RPMI8226 (cell line): ENCODE measurements at places on chromosomes 3 and 15.

DNA sequence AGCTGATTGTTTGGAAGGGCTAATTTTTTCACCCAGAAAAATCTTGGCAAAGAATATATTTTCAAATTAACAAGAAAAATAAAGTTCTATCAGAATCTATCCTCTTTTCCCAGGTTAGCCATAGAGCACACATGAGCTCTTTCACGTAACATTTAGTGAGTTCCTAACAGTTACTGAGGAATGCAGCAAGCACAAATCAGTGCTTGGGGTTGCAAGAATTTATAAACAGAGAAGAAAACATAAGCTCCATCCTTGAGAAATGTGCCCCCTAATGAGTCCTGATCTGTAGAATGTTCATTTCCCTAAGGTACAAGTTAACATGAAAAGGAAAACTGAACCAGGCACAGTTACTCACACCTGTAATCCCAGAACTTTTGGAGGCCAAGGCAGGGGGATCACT lies 13.9 kb downstream of the EOGT start:
- no peak for DNase-seq

GRCh38 chr15:81343371-81343770 lies 19.4 kb upstream of the STARD5 start:
- no peak for DNase-seq

DNA sequence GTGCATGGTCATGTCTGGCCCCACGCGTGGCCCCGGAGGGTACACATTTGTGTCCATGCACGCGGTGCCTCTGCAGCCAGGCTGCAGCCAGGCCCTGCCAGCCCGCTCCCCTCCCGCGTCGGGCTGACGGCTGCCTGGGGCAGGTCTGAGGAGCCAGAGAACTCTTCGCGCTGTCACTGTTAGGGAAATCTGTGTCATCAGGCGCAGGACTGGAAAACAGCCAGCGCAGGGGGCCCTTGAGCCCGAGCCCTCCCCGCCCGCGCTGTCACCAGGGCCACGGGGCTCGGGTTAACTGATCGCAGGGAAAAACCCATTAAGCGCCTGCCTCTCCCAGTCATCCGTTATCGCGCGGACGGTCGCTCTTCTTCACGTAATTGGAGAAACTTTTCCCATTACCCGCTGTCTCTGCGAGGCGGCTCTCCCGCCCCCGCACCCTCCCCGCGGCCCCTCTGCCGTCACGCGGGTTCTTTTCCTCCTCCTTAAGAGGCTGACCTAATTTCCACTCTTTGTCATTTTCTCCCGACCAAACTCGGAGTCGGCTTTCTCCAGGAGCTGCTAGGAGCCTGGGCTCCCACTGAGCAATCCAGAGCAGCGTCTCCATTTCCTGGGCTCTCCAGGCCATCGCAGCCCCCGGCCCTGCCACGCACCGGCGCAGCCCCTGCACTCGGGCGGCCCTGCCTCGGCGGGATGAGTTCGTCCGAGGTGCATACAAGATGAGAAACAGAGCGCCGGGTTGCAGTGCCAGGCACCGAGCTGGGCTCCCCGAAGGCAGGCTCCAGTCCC lies 57.5 kb upstream of the PRR23E start:
- no peak for DNase-seq

DNA sequence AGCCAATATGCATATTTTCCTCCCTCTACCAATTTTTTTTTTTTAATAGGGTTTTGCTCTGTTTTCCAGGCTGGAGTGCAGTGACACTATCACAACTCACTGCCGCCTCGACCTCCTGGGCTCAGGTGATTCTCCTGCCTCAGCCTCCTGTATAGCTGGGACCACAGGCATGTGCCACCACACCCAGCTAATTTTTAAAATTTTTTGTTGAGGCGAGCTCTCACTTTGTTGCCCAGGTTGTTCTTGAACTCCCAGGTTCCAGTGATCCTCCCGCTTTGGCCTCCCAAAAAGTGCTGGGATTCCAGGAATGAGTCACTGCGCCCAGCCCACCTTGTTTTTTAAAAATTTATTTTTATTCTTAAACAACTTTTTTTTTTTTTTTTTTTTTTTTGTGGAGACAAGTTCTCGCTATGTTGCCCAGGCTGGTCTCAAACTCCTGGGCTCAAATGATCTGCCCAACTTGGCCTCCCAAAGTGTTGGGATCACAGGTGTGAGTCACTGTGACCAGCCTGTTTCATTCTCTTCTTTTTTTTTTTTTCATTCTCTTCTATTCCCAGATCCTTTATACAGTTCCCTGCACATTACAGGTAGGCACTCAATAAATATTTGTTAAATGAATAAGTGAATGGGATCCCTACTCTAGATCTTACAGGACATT lies 40.5 kb upstream of the PIK3CB start:
- DNase-seq: no peak

GRCh38 chr3:40290396-40290795 lies 19.1 kb upstream of the EIF1B start:
- DNase-seq: peak; percentile 59

DNA sequence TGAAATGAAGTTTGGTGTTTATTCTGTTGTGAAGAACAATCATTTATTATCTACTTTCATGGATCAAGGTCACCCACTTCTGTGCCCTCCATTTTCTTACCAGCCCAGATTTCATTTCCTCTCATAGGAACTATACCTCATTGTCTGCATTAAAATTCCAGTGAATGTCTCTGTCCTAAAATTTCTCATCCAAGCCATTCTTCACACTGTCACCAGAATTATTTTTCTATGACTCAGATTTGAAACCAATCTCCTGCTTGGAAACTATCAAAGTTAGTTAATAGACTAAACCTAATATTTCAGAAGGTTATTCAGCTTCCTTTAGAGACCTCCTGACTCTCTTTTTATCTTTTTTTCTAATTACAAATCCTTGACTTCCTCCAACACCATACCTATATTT lies 364.1 kb upstream of the CBLB start:
- DNase-seq: no peak

DNA sequence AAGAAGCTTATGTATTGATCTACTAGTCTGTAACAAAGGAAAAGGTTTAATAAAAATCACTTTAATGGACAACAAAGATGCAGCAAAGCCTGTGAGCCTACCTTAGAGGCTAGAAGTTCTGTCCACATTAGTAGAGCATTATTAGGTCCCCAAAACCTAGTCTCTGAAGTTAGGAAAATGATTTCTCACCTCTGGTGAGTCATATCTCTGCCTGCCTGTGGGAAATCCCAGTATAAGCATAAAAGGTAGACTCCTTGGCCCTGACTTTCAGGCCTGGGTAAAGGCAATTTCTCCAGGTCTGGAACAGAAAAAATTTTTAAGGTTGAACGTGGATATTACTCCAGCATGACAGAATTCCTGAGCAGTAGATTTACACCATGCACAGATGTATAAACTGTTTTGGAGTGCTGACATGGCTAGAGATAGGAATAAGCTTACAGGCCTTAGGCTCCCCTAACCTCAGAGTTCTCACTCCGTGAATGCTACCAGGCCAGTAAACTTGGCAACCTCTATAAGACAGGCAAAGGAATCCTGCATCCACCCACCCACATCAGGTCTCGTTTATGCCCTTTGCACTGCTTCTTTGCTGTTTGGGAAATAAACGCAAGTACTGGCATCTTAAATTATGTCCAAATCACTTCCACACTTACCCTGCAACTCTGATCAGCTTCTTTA lies 104.1 kb downstream of the SERPINI1 start:
- no peak for DNase-seq

GRCh38 chr3:132997404-132998185 lies 40.6 kb upstream of the TMEM108 start:
- no peak for DNase-seq

GRCh38 chr3:112046599-112046998 lies 12.1 kb downstream of the TMPRSS7 start:
- DNase-seq: no peak

DNA sequence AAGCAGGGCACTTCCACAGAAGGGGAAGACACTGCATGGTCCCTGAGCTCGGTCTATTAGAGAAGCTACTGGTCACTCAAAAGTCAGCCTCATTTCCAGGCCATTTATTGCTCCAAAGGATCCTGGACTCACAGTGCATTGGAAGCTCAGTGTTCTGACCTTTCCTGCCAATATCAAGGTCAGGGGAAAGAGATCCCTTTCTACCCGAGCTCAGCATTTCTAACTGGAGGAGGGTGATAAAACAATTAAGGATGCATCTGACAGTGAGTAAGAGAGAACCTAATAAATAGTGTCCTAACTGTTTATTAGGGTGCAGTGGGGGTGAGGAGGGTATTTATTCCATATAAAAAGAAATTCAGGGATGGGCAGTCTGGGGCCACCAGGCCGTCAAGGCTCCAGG lies 26.8 kb upstream of the INSYN1 start:
- DNase-seq: no peak

- DNase-seq: no peak
These were observed 74.8 kb upstream of the KCNH8 start for GRCh38 chr3:19073341-19074105.

DNA sequence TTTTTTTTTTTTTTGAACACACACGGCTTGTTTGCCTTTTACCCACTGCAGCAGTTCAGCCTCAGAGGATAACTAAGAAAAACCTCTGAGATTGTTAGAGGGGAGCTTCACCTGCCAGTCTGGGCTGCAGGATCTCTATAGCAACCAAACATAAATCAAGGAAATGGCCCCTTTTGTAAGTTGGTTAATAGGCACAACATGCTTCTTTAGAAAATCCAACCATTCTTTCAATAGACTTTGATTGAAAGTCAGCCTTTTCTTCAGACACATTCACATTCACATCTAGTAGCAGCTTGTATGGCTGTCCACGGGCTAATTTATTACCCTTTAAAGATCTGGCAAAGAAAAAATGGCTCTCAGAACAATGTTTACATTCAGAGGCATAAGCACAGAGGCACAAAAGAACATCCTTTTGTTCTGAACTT lies 136.6 kb upstream of the RARB start:
- DNase-seq: no peak

- no peak for DNase-seq
These were observed 322.2 kb downstream of the SLC9A9 start for GRCh38 chr3:143526011-143526545.

GRCh38 chr3:178063461-178063860 lies 472.8 kb upstream of the KCNMB2 start:
- DNase-seq: no peak

DNA sequence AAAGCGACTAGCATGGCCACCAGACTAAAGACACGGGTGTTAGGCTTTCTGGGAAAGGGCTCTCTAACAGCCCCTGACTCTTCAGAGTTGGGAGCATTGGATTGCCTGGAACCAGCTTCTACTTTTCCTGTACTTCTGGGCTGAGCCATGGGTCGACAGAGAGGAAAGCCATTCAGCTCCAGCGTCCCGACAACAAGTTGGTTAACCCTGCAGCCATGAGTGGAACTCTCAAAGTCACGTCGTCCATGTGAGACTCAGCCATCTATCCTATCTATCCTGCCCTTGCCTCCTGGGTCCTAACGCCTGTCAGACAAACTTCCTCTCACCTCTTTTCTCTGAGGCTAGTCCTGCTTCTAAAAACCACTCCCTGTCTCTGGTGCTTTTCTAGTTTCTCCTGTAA lies 32.6 kb upstream of the TBC1D5 start:
- DNase-seq: no peak

GRCh38 chr15:83714939-83715628 lies 61.2 kb downstream of the ADAMTSL3 start:
- DNase-seq: no peak

- no peak for DNase-seq
These were observed 437.8 kb upstream of the BCHE start for GRCh38 chr3:166275024-166275390.

DNA sequence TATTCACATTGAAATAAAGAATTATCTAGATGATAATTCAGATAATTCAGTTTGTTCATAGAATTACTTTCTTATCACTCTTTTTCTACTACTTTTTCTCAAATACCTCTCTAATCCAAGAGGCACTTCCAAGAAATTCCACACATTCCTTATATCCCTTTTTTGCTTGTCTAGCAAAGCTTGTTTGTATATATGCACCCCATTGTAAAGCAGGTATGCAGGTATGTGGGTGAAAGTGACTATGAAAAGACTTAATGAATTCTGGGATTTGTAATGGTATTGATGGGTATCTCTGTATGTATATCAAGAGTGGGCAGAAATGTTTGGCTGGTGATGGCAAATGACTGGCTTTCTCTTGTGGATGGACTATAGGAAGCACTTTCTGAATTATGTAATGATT lies 94.1 kb upstream of the FGF7 start:
- no peak for DNase-seq

GRCh38 chr3:194615226-194615625 lies 18.0 kb downstream of the TMEM44 start:
- no peak for DNase-seq

DNA sequence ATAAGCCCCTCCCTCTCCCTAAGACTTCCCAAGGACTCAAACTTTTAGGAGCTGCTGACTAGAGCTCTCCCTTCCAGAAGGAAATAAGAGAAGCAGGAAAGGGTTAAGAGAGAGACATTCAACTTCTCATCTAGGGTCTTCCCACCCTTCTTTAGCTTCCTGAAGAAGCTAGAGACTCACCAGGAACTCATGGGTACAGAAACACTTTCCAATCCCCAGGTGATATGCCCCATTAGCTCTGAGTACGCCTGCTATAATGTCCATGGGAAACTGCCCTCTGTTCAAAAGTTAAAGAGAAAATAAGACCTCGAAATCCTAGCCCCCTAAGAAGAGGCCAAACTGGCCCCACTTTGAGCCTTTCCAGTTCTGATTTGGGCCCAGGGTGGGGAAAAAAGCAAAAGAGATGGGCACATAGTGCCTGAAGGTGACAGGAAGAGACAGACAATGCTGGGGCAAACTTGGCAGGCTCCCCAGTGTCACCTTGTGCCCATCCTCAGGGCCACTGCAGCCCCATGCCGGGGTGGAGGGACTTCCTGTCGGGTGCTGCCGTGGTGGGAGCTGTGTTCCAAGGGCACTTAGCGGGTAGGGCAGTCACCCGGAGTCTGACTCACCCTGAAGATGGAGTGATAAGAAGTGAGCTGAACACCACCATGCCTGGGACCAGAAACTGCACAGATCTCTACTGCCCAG lies 29.5 kb downstream of the CCDC12 start:
- no peak for DNase-seq

GRCh38 chr15:89125088-89125826 lies 37.0 kb downstream of the ABHD2 start:
- no peak for DNase-seq

DNA sequence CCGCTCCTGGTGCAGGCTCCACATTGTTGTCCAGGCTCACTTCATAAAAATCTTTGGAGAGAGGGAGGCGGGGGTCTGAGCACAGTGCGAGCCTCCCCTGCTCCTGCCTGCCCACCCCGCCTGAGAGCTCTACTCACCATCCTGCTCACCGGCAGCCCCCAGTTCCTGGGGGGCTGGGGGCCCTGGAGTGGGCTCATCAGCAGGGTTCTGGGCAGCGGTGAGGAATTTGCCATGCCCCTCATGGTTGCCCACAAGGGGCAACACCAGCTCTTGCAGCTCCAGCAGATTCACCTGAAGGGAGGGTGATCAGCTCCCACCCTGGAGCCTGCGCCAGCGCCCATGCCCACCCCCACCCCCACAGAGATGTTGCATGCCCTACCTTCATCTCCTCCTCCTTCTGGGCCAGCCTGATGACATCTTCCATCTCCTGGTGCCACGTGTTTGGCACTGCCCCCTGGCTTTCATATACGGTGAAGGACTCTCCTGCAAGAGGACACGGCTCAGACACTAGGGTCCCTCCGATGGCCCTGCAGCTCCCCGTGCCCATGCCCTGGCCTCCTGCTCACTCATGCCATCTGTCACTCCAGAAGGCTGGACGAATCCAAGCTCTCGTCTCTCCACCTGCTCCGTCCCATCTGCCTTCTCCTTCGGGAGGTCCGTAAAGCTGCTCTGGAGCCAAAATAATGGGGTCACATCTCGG lies 162.1 kb downstream of the TBC1D2B start:
- no peak for DNase-seq

- no peak for DNase-seq
These were observed 114.8 kb downstream of the EOMES start for GRCh38 chr3:27607370-27607769.
